IPS-NIHi11 (cell line): ENCODE measurements at places on chromosomes 5 and 9.
A peak's percentile ranks its signal among the peaks of the same experiment; 100 is the strongest.

GRCh38 chr5:849651-850301, 1.0 kb downstream of the ZDHHC11 start:
- DNase-seq, result peak; percentile 13

DNA sequence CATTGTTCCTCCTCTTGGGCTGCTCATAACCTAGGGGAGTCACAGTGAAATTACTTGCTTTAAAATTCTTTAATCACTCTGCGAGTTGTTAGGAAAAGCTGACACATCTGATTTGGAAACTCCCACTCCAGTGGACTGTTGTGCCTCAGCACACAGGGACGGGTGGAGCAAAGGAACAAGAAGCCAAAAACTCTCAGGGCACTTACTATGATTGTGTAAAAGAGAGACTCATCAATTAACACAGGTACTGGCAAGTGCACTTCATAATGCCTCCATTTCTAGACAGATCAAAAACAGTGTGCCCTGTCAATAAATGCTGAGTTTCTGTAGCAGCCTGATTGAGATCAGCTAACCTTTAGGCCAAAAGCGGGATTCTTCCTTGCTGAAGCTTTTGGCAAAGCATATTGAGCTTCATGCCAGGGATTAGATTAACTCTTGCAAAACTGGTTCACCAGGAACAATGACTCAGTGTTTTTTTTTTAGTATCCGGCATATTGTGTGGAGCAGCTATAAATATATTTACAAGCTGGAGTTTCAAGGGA, 55.9 kb downstream of the TMC1 start:
- peak; percentile 17 for DNase-seq

GRCh38 chr5:150114102-150114641, 27.8 kb upstream of the CSF1R start:
- no peak for DNase-seq

DNA sequence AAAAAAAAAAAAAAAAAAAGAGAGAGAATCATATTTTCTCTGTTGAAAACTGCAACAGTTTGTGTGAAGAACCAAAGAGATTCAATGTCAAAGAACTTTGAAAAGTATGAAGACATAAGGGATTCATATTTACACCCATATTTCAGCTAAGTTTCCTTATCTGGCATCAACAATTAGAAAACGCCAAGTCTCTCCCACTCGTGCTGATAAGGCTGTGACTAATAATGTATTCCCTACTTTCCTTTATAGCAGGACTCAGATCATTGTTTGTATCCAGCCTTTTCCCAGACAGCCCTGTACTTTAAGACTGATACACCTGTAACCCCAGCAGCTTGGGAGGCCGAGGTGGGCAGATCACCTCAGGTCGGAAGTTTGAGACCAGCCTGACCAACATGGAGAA, 54.1 kb upstream of the STK32A start:
- no peak for DNase-seq

DNA sequence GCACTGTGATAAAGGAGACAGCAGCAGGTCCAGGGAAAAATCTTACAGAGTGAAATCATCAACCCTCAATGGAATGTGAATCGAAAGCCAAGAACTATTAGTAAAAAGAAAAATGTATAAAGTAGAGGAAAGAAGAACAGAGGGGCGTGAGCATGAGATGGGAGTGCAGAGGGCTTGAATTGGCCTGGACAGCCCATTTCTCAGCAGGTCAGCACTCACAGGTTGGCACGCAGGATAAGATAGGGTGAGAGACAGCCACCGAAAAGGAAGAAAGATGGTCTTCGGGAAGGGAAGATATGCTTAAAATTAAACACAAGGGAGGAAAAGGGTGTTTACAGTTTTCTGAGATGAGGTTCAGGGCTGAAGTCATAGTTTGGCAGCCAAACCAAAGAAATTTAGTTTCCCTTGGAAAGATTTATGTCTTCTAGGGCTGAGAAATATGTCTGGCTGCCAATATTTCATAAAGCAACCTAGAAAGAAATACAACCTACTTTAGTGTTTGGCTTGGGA, 524.7 kb downstream of the SPATA31D1 start:
- no peak for DNase-seq

- DNase-seq, result peak; percentile 10
Measured at GRCh38 chr9:134178768-134179551, 14.6 kb upstream of the RNU6ATAC start.

DNA sequence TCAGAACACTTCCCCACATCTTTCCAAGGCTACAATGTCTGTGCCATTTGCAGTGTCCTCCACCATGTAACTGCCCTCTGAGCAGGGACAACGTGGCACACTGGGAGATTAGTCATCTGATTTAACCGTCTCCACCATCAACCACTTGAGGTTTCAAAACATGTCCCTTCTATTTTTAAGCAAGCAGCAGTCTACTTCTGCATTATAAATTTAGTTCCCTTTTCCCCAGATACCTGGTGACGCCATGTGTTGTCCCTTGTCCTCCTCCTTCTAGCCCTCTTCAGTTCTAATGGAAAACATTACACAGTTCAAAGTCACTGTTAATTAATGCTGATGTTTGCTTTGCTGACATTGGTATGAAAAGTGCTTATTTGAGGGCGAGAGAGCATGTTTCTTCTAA, 52.8 kb downstream of the ATP10B start:
- no peak for DNase-seq

- no peak for DNase-seq
Measured at GRCh38 chr9:133910855-133911514, 81.1 kb downstream of the VAV2 start.

DNA sequence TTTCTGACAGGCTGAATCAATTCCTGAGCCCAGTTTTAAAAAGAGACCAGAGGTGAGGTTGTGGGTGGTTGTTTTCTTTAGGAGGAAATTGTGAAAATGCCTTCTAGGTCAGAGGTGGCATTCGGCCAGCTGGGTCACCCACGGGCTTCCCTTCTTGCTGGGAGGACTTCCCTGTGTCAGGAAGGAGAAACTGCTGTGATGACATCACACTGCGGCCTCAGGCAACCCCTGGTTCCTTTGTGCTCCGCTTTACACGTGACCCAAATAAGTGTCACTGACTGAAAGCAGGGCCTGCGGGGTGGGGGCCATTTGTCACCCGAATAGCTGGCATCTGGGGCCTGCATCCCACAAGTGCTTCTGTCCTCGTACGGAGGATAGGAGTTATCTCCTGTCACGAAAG, 39.7 kb downstream of the FABP6 start:
- no peak for DNase-seq

- DNase-seq, result no peak
Measured at GRCh38 chr5:51384281-51384840, 1.1 kb downstream of the ISL1 start.

- no peak for DNase-seq
Measured at GRCh38 chr5:88948746-88949600, 66.0 kb upstream of the MEF2C start.

GRCh38 chr5:42837601-42838000, 25.9 kb upstream of the SELENOP start:
- DNase-seq, result no peak

DNA sequence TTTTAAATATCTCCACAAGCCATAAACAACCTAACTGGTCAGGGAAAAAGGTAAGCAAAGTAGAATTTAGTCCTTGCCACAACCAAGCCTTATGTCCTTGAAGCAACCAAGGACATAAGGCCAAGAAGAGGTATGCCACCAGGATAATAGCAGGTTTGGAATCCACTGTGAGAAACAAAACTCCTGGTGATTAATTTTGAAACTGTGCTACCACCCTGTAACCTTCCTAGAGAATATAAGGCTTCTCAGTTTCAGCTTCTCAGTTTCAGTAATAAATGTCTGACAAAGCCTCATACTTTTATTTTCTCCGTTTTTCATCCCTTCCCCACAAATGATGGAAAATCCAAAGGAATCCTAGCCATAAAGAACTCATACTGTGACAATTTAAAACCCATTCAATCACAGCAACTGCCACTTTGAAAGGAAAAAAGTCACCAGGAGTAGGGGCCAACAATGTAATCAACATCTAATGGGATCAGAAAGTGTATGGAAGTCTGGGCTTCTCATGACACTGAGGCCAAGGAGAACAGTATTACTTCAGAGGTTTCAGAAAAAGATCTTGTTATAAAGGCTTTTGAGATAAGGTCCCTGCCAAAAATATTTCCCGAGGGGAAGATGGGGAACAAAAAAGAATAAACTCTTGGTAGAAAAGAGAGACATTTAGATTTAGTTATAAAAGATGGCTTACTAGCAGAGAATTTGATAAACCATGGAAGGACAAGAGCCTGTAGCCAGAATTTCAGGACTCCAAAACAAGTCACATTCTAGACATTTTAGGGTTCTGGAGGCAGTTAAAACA, 189.2 kb downstream of the TSSK1B start:
- DNase-seq, result peak; percentile 21

GRCh38 chr5:68345171-68345570, 129.6 kb downstream of the PIK3R1 start:
- no peak for DNase-seq

DNA sequence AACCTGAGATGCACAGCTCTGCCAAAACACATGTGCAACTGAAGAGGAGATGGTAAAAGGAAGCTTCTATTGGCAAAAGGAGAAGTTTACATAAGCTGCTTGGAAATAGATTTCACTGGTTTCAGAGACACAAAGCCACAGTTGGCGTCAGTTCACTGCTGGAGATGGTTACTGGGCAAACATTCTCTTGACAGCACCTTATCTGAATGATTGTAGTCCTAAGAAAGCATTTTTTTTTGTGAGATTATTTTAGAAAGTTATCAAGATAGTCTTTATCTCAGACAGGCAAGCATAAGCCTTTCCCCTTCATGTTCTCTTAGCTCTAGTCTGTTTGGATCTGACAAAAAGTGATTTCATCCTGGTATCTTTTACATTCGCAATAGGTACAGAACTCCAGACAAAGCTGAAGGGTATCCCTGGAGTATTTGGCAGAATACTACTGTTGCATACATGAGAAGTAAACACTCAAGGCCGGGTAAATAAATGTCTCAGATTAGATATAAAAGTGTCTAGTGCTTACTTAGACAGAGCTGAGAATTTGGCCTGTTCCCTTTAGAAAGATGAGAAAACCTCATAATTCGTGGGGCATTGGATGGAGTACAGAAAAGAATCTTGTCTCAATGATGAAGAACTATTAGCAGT, 1668.0 kb upstream of the NUDT12 start:
- no peak for DNase-seq

GRCh38 chr5:55226934-55227663, at the start of gene MCIDAS:
TSS of gene MCIDAS (minus strand) at chr5:55227315. CDS start at chr5:55227138, 177 bp downstream.
- DNase-seq, result peak; percentile 86

- DNase-seq, result no peak
Measured at GRCh38 chr5:104952876-104953275, 1390.3 kb upstream of the NUDT12 start.

DNA sequence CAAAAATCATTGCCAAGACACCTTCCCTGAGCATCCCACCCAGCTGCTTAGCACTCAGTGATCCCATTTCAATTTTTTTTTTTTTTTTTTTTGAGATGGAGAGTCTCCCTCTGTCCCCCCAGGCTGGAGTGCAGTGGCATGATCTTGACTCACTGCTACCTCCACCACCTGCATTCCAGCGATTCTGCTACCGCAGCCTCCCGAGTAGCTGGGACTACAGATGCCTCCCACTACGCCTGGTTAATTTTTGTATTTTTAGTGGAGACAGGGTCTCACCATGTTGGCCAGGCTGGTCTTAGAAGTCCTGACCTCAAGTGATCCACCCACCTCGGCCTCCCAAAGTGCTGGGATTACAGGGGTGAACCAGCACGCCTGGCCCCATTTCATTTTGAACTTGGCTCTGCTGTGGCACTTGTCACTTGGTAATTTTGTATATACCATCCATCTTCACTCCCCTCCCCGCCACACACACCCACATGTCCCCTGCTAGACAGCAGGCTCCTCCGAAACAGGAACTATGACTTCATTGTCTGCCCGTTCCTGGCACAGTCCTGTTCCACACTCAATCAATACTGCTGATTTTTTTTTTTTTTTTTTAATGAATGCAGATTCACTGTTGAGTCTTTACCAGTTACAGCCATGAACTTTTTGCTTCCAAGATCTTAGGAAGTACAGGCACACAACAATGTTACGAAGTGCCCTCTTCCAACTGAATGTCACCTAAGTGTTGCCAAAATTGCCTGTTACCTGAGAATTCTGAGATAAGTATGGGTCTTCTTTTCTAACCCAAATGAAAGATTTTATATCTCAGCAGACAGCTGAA, 17.3 kb upstream of the ZBTB34 start:
- no peak for DNase-seq

DNA sequence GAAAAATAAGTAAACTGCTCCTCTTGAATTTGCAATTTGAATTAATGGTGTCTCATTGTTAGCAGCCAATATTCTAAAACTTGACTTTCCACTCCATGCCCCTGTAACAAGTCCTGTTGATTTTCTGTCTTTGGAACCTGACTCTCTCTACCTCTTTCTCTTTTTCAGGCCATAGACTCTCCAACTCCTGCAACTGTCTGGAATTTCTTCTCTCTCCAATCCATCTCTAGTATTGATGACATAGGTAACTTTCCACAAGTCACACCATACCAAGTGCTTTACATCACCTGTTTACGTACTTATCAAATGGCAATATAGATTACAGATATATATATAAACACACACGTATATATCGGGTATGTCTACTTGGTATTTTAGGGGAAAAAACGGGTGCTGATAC, 923 bp downstream of the C5orf34 start:
- no peak for DNase-seq

- DNase-seq, result peak; percentile 42
Measured at GRCh38 chr9:93533863-93534262, 42.5 kb upstream of the PHF2 start.

GRCh38 chr5:4676934-4677333, 463.2 kb upstream of the ADAMTS16 start:
- DNase-seq, result no peak

DNA sequence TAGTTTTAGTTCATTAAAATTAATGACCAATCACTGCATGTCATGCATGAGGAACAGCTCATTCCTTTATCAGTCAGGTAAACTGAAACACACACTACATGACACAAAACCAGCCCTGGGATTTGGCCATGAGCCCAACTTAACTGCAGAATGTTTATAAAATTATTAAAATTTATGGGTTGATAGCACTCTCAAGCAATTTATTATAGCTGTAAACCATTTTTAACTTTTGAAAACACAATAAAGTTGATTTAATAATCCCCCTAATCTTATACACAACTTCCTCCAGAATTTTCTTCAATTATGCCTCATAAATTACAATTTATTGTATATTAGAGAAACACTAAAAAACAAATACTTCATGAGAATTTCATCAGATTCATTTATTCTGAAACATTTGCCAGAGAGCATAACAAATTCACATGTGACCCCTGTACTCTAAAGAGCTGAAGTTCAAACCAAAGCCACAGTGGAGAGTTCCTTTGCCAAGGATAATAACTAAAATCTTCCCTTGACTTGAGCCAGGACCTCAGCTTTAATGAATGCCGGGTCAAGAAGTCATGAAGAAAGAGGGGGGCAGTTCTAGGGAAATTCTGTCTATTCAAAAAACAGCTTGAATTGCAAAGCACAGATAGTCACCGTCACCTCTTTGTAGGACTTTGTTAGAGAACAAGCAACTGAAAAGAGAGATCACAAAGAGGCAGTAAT, 763.7 kb upstream of the GRAMD2B start:
- DNase-seq, result peak; percentile 27

DNA sequence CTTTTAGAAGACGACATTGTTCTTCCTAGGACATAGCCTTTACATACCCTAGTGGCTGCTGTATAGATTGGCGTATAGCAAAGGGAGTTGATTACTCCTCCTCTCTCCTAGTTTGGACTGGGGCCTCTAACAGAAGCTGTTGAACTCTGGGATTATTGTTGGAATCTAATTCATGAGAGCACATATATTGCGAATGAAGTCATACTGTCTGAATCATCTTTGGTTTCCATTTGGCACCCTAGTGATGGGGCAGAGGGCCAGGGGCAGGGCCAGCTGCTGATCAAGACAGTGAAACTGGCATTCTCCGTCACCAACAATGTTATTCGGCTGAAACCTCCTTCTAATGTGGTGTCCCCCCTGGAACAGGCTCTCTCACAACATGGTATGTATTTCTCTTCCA, 40.3 kb downstream of the NUP188 start:
- no peak for DNase-seq
